Naive thymus-derived CD4-positive, alpha-beta T cell (primary cell): ENCODE measurements at places on chromosomes 16 and 17. TPM values are rescaled to one million over a fixed set of nuclear protein-coding genes. Genes with fewer than 3 reads are reported as not detected.
A peak's percentile ranks its signal among the peaks of the same experiment; 100 is the strongest.

- DNase-seq: no peak
These were observed 4.7 kb downstream of the DLX3 start for GRCh38 chr17:49990331-49990730.

- DNase-seq: peak; percentile 30
These were observed 736 bp downstream of the CNP start for GRCh38 chr17:41967141-41967920.

DNA sequence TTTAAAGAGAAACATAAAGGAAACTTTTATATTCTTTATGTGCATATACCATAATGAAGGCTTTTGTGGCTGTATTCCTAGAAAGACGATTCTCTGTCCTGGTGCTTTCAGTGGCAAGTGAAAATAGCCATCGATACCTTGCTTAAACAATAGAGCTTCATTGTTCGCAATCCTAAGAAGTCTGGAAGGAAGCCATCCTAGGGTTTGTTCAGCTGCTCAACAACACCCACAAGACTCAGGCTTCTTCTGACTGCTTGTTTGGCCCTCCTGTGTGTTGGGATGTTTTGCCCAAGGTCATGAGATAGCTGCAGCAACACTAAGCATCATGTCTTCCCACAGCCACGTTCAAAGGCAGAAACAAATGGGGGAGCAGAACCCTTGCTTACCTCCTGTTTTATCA is 36.1 kb upstream of the COX10 start:
- DNase-seq: no peak

GRCh38 chr16:49513040-49513439 is 139.4 kb downstream of the C16orf78 start:
- no peak for DNase-seq

DNA sequence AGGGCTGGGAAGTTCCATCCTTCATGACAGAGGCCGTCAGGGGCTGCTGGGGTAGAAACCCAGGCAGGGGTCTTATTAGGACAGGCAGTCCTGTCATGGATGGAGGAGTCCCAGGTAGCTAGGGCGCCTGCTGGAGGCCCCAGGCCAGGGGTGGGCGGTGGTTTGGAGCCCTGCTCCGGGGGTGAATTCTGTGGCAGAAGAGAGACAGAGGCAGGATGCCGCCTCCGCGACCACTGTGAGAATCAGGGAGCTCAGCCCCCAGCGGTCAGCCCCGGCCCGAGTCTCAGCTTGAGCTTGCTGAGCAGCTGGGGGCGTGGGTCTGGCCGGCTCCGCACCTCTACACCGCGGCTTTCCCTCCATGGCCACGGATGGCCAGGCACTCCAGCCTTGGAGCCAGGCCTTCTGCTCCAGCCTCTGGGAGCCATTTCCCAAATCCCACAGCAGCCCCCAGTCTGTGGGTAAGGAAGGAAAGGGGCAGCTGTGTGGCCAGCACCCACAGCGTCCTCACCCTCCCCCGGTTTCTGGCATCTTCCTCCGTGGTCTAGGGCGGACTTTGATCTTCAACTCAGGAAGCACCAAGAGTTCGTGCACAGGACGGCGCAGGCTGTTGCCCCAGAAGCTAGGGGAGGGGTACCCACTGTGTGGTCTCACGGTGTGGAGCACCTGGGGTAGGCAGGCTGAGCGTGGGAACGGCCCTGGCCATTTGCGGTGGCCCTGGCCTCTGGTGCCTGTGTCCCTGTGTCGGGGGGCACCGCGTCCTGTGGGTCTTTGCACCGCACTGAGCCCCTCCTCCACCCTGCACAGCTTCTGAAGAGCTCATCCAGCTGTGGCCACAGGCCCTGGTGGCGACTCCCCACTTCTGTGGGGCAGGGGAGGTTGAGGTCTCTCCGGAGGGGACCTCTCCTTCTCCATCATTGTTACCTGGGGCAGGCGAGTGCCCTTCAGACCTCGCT is 14.1 kb downstream of the CD7 start:
- peak; percentile 50 for DNase-seq

DNA sequence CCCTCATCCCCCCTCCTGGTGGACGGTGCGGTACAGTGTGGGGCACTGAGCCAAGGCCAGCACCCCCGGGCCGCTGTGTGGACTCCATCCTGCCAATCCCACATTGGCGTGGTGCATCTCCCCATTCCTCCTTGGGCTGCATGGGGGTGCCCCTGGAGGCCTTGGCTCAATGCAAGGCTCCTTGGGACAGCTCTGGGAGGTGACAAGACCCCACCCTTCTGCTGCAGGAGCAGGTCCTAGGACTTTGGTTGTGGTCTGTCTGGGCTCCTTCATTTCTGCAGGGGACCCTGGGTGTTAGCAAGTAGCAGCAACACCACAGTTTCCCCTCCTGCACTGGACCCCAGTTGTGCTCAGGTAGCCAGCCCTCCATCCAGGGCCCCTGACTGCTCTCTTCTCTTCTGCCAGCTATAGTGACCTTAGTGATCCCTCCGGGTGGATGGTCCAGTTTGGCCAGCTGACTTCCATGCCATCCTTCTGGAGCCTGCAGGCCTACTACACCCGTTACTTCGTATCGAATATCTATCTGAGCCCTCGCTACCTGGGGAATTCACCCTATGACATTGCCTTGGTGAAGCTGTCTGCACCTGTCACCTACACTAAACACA is 1.3 kb downstream of the PRSS21 start:
- DNase-seq: no peak

- DNase-seq: no peak
These were observed 2.7 kb downstream of the PRSS53 start for GRCh38 chr16:31085873-31086628.

DNA sequence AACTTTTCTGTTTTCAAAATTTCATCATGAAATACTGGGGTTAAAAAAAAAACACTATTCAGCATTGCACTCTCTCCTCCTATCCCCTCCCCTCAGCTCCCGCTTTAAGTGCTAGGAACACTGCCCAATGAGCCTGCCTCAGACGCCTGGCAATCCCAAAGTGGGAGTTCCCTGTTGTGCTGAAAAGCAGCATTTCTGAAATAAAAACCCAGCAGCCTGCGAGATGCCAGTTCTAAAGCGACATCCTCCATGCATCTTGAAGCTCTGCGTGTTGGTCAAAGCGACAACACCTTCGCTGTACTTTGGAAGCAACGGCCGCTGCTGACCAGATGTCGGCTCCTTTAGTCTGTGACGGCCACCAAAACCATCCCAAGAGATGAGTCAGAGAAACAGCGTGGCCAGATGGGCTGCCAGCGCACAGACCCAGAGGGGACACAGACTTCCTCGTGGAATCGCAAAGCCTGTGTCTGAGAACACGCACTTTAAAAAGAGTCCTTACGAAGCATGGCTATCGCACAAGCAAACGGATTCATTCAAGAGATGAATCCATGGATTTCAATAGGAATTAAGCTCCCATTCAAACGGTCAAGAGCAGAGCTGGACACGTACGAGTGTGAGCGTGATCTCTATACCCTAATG is 32.8 kb downstream of the FBXO31 start:
- DNase-seq: no peak

GRCh38 chr16:85296859-85297660 is 184.8 kb upstream of the CIBAR2 start:
- peak; percentile 65 for DNase-seq

GRCh38 chr17:63419949-63420867 is 25.9 kb downstream of the CYB561 start:
- DNase-seq: peak; percentile 63

DNA sequence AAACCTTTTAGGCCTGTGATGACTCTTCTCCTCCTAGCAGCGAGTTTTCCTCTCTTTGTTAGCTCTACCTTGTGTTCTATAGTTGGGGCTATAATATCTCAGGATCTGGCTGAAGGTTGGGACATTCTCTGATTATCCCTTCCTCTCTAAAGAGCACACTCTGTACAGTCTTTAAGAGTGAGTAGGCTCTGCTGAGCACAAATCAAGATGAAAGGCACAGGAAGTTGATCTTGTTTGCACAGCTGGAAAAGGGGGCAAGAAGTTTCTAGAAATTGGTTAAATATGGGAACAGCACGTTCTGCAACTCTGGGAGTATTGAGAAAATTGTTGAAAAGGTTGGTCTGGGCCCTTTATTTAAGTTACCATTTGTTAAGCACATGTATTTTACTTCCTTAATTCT is 240.9 kb downstream of the CDH11 start:
- no peak for DNase-seq

- no peak for DNase-seq
These were observed 26.5 kb upstream of the C16orf87 start for GRCh38 chr16:46857368-46857945.

GRCh38 chr16:87706278-87707000 is 59.3 kb downstream of the KLHDC4 start:
- no peak for DNase-seq

DNA sequence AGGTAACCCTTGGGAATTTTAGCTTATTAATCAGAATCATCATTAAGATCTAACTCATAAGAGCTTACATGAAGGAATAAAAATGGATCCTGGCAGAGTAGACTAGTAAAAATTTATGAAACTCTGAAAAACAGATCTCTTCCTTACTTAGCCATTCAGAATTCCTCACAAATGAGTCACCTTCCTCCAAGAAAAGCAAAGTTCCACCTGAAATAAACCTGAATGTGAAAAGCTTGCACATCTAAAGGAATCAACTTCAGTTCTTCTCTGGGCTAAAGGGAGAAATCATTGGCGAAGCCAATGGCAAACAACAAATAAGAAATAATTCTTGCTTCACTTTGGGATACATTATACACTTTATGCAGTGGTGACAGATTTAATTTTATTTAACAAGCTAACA is 22.7 kb downstream of the MYO1D start:
- no peak for DNase-seq

GRCh38 chr17:19397556-19398041 is 10.6 kb upstream of the MFAP4 start:
- no peak for DNase-seq

DNA sequence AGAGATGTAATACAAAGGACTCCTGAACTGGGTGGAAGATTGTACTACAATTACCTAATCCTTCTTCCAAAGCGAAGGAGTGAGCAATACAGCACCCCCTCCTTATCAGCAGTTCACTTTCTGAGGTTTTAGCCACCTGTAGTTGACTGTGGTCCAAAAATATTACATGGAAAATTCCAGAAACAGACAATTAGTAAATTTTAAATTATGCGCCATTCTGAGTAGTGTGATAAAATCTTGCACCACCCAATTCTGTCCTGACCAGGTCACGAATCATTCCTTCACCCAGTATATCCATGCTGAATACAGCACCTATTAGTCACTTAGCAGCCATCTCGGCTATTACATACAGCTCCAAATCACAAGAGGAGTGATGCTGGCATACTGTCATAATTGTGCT is 23.2 kb downstream of the VPS53 start:
- no peak for DNase-seq

DNA sequence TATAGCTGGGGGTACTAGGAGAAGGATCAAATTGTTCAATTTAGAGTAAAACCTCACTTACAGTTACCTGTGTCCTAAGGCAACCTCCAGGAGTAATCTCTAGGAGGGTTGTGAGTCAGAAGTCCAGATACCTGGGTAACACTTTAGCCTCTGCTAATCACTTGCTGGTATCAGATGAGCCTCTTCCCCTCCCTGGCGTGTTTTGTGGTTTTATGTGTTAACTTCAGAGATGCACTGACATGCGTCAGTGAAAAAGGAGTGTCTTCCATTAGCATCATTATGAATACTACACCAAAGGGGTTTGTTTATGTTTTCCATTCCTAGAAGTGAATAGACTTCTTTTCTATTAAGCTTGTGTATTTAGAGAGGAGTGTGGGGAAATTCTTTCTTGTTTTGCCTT is 208.2 kb downstream of the FTO start:
- peak; percentile 55 for DNase-seq

- DNase-seq: no peak
These were observed 99.2 kb upstream of the CDH8 start for GRCh38 chr16:62135446-62135845.

- peak; percentile 79 for DNase-seq
These were observed 7.5 kb downstream of the EIF1 start for GRCh38 chr17:41695954-41696757.

- DNase-seq: no peak
These were observed 3.4 kb upstream of the KCNJ16 start for GRCh38 chr17:70071620-70072019.

- no peak for DNase-seq
These were observed 2.8 kb upstream of the SOCS1 start for GRCh38 chr16:11258553-11259492.

GRCh38 chr16:20326321-20326720 is 992 bp downstream of the GP2 start:
- no peak for DNase-seq

DNA sequence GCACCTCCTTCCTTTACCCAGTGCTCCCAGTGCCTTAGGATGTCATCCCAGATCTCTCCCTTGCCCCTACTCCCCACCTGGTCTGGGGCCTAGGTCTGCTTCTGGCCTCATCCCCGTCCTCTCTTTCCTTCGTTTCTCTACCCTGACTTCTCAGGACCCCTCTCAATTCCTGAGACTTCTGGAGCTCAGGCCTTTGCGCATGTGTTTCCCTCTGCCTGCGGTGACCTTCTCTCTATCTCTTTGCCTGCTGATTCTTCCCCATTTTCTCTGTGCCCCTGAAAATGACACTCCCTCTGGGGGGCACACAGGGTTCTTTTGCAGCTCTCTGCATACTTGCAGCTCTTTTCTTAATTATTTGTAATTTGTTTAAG is 13.5 kb downstream of the ADORA2B start:
- DNase-seq: no peak

GRCh38 chr17:66520999-66521398 is 218.6 kb downstream of the PRKCA start:
- DNase-seq: no peak

GRCh38 chr17:31289790-31290189 is 7.2 kb downstream of the OMG start:
- no peak for DNase-seq

DNA sequence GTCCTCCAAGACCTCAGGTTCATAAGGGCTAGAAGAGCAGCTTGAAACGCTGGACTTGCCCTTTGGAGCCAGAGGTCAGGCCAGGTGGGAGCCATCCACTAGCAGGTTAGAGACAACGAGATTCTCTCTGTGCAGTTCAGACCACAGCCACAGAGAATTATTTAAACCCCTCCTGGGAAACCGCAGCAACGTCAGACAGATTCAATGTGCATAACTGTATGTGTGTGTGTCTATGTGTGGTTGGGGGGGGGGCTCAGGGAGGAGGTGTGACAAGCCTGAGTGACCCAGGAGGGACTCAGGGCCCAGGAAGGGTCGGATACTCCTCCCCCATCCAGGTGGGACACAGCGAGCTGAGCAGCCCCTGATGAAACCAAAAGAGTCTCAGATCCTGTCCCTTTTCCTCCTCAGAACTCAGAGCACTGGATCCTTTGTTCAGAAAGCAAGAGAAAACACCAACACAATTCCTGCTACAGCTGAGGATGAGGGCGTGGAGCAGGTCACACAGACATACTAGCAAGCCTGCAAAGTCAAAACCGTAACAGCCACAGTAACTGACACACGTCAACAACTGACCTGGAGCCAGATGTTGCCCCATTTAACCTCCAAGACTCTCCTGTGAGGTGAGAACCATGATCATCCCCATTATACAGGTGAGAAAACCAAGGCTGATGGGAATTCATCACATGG is 66.8 kb downstream of the XYLT1 start:
- no peak for DNase-seq

- no peak for DNase-seq
These were observed 20.9 kb downstream of the MAP1LC3B start for GRCh38 chr16:87412996-87413421.

- no peak for DNase-seq
These were observed 16.7 kb upstream of the PVALEF start for GRCh38 chr17:81148571-81148970.

Gene TVP23A
- polyA plus RNA-seq: 0.15 TPM

Gene AANAT
- not detected for polyA plus RNA-seq

Gene PHB1
- polyA plus RNA-seq: 165 TPM

Gene LRRC37A
- polyA plus RNA-seq: 2.1 TPM

Gene PPP1R1B
- not detected for polyA plus RNA-seq

Gene SCIMP
- 0.35 TPM for polyA plus RNA-seq

Gene SLC52A1
- not detected for polyA plus RNA-seq

Gene MLKL
- polyA plus RNA-seq: 8.0 TPM

Gene ADGRG1
- polyA plus RNA-seq: 0.67 TPM

Gene MSLN
- polyA plus RNA-seq: not detected
